ENCODE measurements at places on chromosomes 1 and 21. TPM values are rescaled to one million over a fixed set of nuclear protein-coding genes. Genes with fewer than 3 reads are reported as not detected.

The UHMK1 gene
- 36.5 TPM for total RNA-seq

GRCh38 chr1:152244576-152245273 is 20.7 kb upstream of the HRNR start:
- DNase-seq, result peak; percentile 26
- H3K36me3 ChIP-seq, result no peaks in the 10 kb centered on the region
- H3K27ac ChIP-seq, result no peak overlapping the region
- no peaks in the 10 kb centered on the region for H3K27me3 ChIP-seq
- no peak overlapping the region for H3K4me3 ChIP-seq
- no peaks in the 10 kb centered on the region for H3K4me1 ChIP-seq

The FCRL5 gene
- not detected for total RNA-seq

DNA sequence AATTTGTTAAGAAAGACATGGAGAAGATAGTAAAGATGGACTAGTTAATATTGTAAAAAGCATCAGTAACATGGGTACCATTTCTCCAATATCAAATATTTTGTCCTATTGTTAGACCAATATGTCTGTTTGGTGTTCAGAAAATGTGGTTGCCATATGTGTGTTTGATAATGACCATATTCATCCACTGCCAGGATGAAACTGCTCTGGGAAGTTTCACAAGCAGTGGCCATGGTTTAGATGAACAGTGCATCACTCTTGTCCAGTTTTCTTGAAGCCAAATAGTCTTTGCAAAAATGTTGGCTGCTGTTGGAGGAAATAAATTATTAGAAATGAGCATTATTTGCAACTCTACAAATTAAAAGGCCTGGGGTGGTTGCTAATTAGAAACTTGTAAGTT is 333.8 kb downstream of the NUF2 start:
- no peaks in the 10 kb centered on the region for H3K27me3 ChIP-seq
- DNase-seq, result no peak
- no peaks in the 10 kb centered on the region for H3K4me1 ChIP-seq
- H3K4me3 ChIP-seq, result no peak overlapping the region

DNA sequence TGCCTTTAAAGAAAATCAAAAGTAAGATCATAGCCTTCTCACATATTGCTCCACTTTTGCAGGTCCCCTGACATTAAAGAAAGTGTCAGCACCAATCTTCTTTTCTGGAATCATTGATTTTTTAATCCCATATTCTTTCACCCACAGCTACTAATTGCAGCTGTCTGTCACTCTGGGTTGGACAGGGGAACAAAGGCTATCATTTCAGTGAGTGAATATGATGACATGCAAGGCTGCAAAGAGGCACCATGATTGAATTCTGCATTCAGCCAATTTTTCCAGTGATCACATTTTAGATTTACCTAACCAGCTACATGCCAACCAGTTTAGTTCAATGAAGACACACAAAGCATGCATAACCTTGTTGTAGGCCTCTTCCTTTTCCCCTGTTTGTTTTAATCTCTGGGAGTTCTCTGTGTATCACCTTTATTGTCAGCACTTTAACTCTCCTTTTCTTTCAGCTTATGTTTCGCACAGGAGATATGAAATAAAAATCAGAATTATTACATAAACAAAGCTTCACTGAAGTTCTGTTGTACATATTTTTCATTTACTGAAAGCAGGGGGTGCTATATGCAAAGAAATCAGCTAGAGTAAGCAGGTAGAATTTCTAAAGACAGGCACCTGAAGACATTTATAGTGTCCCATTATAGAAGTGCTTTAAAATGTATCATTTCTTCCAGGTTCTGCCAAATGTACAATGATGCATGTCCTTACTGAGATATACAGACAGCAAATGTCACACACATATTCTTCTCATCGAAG is 584.8 kb downstream of the PLA2G4A start:
- DNase-seq, result no peak
- H3K27ac ChIP-seq, result no peak overlapping the region
- no peaks in the 10 kb centered on the region for H3K27me3 ChIP-seq
- H3K36me3 ChIP-seq, result no peaks in the 10 kb centered on the region

The TRIM62 gene
- 10.8 TPM for total RNA-seq

The TFF3 gene
- total RNA-seq, result 0.84 TPM

- H3K4me1 ChIP-seq, result no peaks in the 10 kb centered on the region
- no peak for DNase-seq
- no peak overlapping the region for H3K4me3 ChIP-seq
- H3K27me3 ChIP-seq, result no peaks in the 10 kb centered on the region
- H3K36me3 ChIP-seq, result no peaks in the 10 kb centered on the region
Observed at GRCh38 chr1:237913345-237913744, 22.6 kb upstream of the ZP4 start.

The PADI4 gene
- total RNA-seq, result not detected

DNA sequence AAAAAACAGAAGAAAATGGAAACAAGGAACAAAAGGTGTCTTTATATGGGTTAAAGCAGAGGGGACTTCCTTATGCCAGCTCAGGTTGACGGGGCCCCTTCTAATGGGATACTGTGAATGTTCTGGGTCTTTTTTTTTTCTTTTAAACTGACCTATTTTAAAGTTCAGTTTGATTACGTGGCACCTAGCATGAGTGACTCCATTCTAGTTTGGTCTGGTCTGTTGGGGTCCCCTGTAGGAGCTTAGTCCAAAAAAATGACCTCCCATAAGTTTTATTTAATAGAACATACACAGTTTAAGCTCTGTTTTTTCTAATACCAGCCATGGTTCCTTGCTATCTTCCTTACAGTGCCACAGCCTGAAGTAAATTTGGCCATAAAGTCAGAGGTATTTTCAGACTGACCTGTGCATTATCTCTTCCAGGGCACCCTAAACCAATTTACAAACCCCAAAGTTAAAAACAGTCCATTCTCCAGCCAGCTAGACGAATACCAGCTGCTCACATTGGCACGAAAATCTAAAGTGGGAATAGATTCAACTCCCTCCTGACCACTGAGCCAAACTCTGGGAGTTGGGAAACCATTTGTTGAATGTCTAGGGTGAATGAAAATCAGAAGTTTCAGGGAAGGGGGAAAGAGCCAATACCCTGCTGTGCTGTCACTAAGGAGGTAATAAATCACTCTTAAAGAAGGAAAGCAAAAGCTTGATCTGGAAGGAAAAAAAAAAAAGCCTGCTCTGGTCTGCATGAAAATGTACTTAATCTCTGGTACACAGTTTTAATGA is 42.4 kb downstream of the AKNAD1 start:
- peak overlapping the region; percentile 98 for H3K27ac ChIP-seq
- peak; percentile 65 for DNase-seq
- H3K27me3 ChIP-seq, result no peaks in the 10 kb centered on the region
- no peak overlapping the region for H3K4me3 ChIP-seq

DNA sequence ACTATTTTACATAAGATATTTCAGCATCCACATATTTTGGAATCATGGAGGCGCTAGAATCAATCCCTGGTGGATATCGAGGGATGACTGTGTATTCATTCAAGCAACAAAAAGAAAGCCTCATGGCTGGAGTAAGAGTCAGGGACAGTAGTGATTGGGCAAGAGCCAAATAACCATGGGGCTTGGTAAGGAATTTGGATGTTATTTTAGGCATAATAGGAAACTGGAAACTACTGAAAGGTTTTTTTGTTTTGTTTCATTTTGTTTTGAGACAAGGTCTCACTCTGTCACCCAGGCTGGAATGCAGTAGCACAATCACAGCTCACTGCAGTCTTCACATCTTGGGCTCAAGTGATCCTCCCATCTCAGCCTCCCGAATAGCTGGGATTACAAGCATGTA is 33.8 kb upstream of the EYA3 start:
- no peak overlapping the region for H3K4me3 ChIP-seq
- DNase-seq, result peak; percentile 65
- no peak overlapping the region for H3K27ac ChIP-seq
- no peaks in the 10 kb centered on the region for H3K27me3 ChIP-seq

DNA sequence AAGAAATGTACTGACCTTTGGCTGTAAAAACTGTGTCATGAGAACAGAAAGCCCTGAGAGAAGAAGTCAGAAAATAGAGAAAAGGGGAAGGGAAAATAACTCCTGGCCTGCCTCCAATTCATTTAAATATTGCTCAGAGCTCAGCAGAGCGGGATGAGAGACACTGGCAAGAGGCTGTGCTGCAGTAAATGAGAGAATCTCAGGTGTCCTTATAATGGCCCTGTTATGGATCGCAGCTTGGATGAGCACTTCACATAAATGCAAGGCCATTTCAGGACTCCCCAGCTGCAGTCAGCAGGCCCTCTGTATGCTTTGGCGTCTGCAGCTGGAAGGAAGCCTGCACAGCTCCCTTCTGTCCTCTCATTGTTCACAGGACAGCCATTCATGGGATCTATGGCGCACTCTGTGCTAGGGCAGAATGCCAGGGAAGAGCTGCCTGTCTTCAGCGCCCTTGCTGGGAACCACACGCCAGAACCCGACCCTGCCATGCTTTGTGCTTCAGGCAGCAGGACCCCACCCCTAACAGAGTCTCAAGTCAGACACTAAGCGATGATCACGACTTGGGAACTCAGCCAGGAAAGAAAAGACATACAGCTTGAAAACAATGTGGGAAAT is 20.7 kb upstream of the ABCB10 start:
- H3K4me1 ChIP-seq, result peaks cover 7% of the 10 kb centered on the region
- DNase-seq, result peak; percentile 18
- H3K27me3 ChIP-seq, result peaks cover 3% of the 10 kb centered on the region
- no peaks in the 10 kb centered on the region for H3K36me3 ChIP-seq
- H3K4me3 ChIP-seq, result no peak overlapping the region

The KIF21B gene
- 5.6 TPM for total RNA-seq

GRCh38 chr1:94543001-94543400 is 1.4 kb upstream of the F3 start:
- H3K27me3 ChIP-seq, result no peaks in the 10 kb centered on the region
- peak overlapping the region; percentile 81 for H3K27ac ChIP-seq
- peak overlapping the region; percentile 61 for H3K4me3 ChIP-seq
- peaks cover 46% of the 10 kb centered on the region for H3K4me1 ChIP-seq
- H3K36me3 ChIP-seq, result peaks cover 3% of the 10 kb centered on the region
- DNase-seq, result peak; percentile 54

DNA sequence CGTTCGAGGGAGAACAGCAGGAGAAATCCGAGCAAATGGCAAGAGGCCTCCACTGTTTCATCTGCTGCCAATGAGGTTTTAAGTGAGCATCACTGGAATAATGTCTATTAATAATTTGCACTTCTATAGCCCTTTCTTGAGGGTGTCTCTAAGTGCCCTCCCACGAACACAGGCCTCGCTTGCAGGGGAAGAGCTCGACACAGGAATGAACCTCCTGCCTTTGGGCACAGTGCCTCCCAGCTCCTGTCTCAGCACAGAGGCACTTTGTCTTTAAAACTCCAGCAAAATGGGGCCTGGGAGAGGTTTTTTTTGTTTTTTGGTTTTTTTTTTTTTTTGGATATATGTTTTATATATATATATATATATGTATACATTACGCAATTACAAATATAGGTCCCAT is 56.6 kb downstream of the OLIG1 start:
- no peak overlapping the region for H3K4me3 ChIP-seq
- no peaks in the 10 kb centered on the region for H3K36me3 ChIP-seq
- peaks cover 46% of the 10 kb centered on the region for H3K27me3 ChIP-seq
- H3K27ac ChIP-seq, result no peak overlapping the region

DNA sequence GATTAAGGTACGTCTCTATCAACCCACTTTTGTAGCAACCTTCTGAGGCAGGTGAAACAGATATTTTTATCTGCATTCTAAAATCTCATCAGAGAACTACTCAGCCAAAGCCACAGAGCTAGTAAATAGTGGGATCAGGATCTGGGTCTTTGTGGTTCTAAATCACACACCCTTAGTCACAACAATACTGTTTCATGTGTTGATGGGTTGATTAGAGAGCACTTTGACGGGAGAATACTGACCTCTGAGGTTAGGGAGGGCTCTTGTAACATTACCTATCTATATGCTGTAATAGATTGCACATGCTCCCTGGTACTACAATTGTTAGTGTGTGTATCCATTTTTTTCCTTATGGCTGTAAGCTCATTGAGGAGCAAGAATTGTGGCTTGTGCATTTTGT is 45.5 kb upstream of the CCDC190 start:
- H3K27me3 ChIP-seq, result no peaks in the 10 kb centered on the region
- H3K4me1 ChIP-seq, result peaks cover 53% of the 10 kb centered on the region
- H3K4me3 ChIP-seq, result no peak overlapping the region
- peak overlapping the region; percentile 65 for H3K27ac ChIP-seq
- no peaks in the 10 kb centered on the region for H3K36me3 ChIP-seq

DNA sequence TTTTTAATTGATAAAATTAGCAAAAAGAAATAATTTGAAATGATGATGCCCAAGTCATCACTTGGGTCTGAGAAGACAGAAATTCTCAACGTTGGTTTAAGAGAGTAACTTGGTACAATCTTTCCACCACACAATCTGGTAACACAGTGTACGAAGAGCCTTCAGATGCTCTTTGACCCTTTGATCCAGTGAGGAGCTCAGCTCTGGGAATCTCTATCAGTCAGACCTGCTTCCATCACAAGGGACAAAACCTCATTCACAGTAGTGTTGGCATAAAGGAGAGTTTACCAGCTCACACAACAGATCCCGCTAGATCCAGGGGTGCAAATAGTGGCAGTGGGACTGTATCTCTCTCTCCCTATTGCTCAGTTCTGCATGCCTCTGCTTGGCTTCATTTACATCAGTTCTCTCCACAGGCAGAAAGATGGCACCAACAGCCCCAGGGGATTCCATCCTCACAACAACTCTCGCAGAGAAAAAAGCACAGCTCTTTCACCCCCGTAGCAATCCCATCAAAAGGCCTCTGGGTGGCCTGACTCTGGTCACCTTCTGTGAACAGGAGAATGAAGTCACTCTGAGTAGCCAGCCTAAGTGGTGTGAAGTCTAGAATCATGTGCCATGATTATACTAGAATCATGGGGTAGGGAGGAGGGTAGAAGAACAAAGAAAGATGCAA is 119.7 kb downstream of the ZNF281 start:
- H3K4me3 ChIP-seq, result no peak overlapping the region
- no peak overlapping the region for H3K27ac ChIP-seq

Measured in astrocyte (in vitro differentiated cells and primary cell).